T-cell (primary cell): ENCODE measurements at places on chromosomes 3 and 15. TPM values are rescaled to one million over a fixed set of nuclear protein-coding genes. Genes with fewer than 3 reads are reported as not detected.

DNA sequence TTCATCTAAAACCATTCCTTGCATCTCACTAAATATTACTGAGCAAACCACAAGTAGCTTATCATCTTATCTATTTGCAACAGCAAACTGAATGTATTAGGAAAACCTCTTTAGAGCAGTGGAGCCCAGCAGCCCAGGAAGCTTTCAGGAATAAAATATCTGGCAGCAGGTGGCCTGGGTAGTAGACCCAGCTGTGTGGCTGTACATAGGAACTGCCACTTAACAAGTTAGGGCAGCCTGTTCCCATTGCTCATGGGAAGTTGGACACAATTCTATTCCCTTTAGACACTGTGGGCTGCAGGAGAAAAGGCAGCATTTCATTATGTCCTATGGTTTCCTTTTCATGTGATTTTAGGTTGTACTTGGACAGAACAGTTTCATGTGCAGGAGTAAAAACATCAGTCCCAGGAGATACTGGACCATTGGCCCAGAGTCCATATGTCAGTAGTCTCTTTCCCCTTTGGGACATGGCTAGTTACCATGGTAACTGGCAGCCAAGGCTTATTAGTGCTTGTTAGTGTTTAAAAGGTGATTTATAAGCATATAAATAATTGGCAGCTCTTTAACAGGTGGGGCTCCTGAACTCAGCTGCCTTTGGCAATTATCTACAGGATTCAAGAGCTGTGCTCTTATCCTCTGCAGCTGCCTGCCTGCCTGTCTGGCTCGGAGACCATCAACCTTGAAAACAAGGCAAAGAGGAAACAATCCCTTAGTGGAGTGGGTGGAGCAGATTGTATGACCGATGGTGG is 28.9 kb upstream of the LSAMP start:
- no peak for DNase-seq

The NR1I2 gene
- 0.21 TPM for total RNA-seq

GRCh38 chr3:59820352-59820934 is 770.6 kb upstream of the CFAP20DC start:
- DNase-seq: no peak

DNA sequence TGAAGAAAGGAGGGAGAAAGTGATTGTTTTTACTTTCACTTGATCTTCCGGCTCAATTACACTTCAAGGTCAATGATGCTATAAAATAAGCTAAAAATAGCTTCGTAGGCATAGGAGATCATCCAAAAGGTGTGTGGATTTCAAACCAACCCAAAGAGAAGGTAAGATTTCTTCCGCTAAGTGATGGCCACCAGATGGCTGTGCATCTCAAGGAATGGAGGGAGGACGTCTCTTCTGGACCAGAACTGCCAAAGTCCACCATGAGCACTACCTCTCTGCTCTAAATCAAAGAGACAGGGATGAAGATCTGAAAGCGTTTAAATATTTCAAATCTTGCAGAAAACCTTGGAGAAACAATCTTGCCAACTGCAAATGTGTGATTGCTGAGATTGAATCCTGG is 199.1 kb upstream of the ZPLD1 start:
- DNase-seq: no peak

- DNase-seq: no peak
Measured at GRCh38 chr3:113205481-113205880, 5.9 kb upstream of the BOC start.

The TRNT1 gene
- total RNA-seq: 37.3 TPM

- DNase-seq: no peak
Measured at GRCh38 chr15:70902107-70902506, 9.5 kb downstream of the LRRC49 start.

The ISG20 gene
- 161 TPM for total RNA-seq

DNA sequence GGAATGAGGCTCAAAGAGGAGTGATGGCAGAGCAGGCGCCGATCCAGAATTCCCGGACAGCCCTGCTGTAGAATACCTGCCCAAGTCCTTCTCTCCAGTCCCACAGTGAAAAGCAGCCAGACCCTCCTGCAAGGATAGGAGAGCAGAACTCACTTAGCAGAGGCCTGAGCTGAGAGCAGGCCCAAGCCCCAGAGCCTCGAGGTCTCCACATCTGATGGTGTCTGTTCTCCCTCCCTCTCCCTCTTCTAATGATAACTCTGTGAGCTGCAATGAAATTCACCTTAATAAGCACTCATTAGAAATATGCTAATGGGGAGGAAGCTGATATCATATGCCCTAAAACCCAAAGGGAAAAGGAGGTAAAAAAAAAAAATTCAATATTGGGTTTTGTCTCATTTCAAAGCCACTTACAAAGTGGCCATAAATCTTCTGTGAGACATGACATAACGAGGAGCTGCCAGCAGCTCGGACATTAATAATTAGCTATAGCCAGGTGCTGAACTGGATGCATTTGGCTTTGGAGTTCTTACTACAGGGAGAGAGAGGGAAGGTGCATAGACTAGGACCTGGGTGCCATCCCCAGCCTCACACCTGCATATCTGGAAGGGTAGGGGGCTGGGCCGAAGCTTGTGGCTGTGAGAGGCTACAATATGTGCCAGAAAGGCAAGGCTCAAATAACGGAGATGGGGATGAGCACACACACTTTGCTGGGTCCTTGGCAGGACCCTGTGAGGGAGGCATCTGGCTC is 108.4 kb downstream of the MEGF11 start:
- no peak for DNase-seq

- DNase-seq: no peak
Measured at GRCh38 chr3:81602781-81603180, 158.7 kb downstream of the GBE1 start.

GRCh38 chr3:167653155-167653554 is 587 bp downstream of the WDR49 start:
- no peak for DNase-seq

DNA sequence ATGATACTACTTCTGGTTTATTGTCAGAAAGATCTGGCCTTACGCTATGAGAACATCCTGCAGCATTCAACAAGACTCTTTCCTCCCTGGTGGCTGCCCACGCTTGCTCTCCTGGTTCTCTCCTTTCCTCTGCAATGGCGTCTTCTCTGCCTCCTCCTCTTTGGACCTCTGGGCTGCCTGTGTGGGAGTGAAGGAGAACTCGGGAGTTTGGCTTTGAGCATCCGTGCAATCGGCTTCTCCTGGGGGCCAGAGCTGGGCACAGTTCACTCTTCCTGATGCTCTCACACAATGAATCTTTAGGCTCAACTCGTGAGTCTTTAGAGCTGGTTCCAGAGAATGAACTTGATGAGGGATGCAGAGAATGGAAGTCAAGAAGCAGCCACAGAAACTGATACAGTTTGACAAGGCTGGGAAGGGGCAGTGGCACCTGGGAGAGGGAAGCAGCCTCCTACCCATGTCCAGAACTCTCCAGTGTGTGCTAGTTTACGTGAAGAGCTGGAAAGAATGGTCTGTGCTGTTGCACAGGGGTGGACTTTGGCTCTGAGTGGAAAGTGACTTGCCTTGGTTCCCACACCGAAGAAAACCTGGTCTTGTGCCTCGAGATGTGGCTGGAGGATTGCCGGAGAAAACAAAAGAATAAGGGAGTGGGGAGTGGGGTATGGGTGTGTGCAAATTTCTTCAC is 37.9 kb downstream of the RPLP1 start:
- DNase-seq: no peak

- DNase-seq: no peak
Measured at GRCh38 chr3:123678108-123678511, 93.3 kb upstream of the HACD2 start.

DNA sequence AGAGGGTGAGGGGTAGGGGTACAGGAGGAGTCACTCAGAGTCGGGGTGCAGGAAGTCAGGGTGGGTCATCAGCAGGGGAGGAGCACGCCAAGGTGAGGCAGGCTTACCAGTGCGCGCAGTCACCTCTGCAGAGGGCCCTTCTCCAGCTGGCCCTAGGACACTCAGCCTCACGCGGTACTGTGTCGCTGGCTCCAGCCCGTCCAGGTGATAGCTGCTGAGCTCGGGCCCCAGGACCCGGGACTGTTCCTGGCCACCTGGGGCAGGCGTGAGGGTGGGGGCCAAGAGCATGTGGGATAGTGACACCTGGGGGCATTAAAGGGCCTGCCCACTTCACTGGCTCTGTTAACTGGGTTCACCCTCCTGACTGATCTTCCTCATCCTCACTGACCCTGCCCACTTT is 7.4 kb downstream of the COL7A1 start:
- no peak for DNase-seq

- DNase-seq: peak; percentile 23
Measured at GRCh38 chr15:44735482-44736180, 697 bp upstream of the TRIM69 start.

GRCh38 chr3:111904376-111905241 is 45.5 kb downstream of the PHLDB2 start:
- no peak for DNase-seq

- DNase-seq: peak; percentile 15
Measured at GRCh38 chr3:44511238-44511566, 33.7 kb upstream of the ZNF445 start.

GRCh38 chr3:108448593-108448992 is 61.8 kb downstream of the MYH15 start:
- DNase-seq: no peak

The PRICKLE2 gene
- not detected for total RNA-seq
